ENCODE measurements at places on chromosomes 2 and 18.

GRCh38 chr2:99485824-99486223 lies 4.0 kb downstream of the REV1 start:
- no peak for DNase-seq

- DNase-seq, result no peak
Observed at GRCh38 chr2:24837996-24838513, 44.8 kb downstream of the CENPO start.

DNA sequence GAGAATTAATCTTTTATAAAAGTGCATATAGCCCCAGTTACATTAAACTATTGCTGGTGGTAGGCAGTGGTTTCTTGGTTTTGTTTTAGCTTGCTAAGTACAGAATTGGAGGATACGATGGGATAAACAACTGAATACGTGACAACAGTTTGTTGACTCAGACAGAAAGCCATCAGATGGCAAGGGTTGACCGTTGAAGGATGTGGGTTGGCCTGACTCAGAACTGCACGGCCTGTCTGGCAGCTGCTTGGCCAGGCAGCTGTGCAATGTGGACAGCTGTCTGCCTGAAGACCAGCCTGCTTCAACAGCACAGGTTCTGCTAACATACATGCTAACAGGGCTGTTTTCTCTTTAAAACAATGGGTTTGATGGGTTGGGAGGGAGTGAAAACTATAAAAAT lies 46.6 kb downstream of the PRKRA start:
- no peak for DNase-seq

DNA sequence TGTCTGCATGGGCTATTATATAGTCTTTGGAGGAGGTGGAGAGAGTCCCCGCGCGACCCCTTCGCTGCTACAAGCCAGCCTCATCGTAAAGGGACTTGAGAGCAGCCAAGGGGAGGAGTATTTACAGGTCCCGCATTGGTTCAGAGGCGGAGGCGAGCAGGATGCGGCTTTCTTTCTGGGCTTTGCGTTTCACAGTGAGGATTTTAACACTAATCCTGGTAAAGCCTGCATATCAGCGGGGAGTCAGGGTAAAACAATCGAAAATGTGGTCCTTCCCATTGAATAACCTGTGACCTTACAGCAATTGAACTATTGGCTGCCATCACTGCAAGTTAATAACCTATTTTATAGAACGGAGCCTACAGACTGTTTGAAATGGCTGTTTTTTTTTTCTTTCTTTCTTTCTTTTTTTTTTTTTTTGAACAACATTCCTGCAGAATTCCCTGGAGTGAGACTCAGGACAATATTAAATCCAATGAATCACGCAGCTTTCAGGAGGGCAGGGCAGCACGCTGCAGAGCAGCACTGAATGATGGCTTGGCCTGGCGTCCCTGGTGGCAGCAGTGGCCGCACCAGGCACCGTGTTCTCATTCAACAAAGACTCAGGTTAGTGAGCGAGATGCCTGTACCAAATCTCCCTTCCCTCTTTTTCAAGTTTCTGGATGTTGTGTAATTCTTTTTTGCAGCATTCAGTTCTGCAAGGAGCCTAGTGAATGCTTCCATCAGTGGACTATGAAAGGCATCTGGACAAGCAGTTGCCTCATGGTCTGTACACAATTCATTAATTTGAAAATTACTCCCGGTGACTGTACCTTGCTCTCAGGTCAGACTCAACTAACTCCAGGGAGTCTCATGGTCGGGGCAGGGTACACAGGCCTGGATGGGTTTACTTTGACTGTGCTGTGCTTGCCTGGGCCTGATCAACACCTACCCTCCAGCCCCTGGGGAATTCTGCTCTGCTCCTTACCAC lies 19.8 kb downstream of the SMIM21 start:
- no peak for DNase-seq

DNA sequence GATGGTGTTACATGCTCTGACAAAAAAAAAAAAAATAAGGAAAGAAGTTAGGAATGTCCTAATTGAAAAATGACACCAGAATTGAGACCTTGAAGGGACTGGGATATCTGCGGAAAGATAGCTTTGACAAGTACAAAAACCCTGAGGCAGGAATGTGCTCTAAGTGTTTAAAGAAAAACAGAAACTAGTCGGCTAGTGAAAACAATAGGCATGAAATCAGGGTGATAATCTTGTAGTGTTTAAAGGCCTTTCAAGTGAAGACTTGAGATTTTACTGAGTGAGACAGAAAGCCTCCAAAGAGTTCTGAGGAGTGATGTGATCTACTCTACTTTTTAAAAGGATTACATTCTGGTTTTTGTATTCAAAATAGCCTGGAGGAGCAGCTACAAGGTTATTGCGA lies 107.4 kb downstream of the COBLL1 start:
- no peak for DNase-seq

GRCh38 chr2:132623096-132623839 lies 46.7 kb downstream of the LYPD1 start:
- DNase-seq, result no peak

DNA sequence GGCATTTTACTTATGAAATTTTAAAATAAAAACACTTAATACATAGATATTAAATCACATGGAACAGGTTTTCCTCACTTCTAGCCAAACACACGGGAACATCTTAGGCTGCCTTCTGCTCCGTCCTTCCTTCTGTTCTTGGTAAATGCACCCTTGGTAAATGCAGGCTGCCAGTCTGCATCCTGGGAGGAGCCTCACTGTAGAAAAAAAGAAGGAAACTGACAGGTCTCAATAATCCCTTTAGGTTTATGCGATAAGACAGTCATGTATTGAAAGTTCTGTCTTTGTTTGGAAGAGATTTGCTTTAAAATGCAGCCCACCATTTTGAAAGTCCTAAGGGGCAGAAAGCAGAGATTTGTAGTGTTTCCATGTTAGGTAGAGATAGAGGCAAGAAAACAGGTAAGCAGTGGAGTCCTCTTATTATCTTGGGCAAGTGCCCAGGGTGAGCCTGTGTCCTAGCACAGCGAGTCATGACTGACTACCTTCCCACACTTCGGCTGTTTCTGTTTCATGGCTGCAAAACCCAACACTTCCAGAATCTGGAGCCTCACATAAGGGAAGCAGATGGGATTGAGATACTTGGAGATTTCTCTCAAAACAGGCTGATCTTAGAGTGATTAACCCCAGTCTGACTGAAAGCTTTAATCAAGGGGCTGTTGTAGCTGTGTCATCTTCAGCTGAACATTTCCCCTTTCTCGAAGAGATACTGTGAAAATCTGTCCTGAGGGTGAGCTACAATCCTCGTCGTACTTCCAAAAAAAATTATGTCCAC lies 131.4 kb upstream of the MAP3K20 start:
- DNase-seq, result peak; percentile 28

DNA sequence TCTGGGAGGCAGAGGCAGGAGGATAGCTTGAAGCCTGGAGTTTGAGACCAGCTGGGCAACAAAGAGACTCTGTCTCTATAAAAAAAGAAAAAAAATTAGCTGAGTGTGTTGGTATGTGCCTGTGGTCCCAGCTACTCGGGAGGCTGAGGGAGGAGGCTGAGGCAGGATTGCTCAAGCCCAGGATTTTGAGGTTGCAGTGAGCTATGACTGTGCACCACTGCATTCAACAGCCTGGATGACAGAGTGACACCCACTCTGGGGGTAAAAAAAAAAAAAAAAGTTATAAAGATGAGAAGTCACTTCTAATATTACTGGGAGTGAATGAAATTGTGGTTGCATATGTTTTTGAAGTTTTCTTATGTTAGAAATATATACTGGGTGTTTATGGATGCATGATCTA lies 71.6 kb downstream of the C2orf74 start:
- no peak for DNase-seq

GRCh38 chr2:43082111-43082894 lies 144.1 kb downstream of the ZFP36L2 start:
- DNase-seq, result no peak

DNA sequence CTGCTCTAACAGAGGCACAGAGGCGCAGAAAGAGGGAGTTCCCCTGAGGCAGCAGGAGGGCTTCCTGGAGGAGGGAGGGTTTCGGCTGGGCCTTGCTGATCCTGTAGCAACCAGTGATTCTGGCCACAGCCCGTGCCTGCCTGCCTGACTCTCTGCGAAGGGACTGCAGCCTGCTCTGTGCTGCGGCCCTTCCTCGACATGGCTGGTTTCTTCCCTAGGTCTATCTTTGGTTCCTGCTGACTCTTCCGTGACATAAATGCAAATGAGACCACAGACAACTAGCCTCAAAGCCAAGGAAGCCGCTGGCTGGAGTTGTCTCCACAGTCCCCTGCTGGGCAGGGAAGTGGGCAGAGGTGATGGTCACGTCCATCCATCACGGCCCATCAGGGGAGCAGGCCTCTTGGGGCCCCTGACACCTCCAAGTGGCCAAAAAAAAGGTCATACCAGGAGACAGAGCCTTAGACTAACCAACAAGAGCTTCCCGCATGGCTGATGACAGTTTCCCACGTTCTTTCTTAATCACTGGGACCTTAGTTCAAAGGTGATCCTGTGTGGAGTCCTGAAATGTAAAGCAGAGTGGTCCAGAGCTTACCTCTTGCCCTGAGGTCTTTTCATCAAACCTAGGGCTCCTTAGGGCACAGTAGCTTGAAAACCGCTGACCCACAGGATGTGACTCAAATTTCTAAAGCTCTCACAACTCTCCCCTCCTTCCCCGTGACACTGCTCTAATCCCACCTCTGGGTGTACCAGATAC lies 55.3 kb downstream of the HS1BP3 start:
- no peak for DNase-seq

- peak; percentile 59 for DNase-seq
Observed at GRCh38 chr2:217886720-217887309, 116.0 kb downstream of the TNS1 start.

DNA sequence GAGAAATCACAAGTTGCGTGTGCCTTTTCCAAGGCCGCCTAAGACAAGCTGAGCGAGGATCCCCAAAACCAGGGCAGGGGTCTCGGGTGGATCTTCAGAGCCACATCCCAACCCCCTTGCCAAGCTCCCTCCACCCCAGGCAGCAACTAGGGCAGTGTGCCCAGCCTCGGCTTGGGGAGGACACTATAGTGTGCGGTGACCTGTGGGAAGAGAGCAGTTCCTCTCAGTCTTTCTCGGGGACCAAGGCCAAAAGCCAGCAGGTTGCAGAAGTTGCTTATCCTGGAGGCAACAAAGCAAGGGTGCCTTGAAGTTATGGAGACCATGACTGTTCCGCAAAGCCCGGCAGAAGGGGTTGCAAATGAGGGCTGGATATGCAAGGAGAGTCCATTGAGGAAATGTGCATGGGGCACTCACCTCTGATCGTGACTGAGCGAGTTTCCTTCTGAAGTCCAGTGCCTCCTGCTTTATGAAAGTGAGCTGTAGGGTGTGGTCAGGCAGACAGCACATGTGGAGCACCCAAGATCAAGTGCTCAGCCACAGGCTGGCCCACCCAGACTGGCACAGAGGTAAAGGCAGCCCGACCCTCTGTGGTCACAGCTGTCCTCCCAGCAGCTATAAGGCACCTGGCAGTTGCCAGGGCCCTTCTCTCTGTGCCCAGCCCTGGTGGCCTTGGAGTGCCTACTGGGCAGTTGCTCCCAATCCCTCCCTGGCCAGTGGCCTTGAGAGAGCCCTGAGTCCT lies 260.5 kb downstream of the ATAD2B start:
- DNase-seq, result no peak

GRCh38 chr2:19673213-19673791 lies 228.5 kb downstream of the TTC32 start:
- no peak for DNase-seq

- DNase-seq, result no peak
Observed at GRCh38 chr2:28342081-28342967, 50.3 kb upstream of the FOSL2 start.

DNA sequence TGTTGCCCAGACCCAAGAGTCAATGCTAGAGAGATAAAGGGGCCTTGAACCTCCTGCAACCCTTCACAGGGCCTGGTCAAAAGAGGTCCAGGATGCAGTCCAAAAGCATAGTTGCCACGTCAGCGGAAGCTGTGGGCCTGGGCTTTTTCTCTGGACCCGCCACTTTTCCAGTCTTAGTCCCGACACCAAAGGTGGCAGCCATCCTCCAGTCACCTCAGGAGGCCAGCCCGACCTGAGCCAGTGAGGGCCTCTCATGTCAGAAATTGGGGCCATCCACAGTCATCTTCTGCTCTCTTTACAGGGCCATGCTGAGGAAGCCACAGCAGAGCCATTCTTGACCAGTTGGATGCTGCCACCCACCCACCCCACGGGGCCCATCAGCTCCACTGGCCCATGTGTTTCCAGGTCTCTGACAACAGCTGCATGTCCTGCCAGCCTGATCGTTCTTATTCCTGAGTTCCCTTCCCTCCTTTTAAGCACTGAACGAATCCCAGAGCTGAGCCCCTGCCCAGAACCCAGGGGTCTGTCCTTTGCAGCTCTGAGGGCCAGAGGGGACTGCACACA lies 34.1 kb upstream of the KLHL29 start:
- no peak for DNase-seq

DNA sequence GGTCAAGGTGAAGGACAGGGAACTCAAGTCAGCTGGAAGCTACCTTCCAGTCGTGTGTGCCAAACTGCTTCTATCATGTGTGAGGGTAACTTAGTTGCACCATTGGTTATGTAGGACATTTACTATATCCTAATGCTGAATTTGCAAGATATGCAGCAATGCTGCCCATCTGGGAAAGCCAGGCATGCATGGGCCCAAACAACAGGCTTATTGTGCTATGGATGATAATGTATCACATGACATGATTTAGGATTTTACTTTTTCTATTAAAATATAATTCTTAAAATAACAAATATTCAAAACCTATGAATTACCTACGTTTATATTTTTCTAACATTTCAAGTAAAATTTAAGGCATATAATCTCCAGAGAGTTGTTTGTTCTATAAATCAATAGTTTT lies 35.9 kb downstream of the B4GALT6 start:
- DNase-seq, result no peak

DNA sequence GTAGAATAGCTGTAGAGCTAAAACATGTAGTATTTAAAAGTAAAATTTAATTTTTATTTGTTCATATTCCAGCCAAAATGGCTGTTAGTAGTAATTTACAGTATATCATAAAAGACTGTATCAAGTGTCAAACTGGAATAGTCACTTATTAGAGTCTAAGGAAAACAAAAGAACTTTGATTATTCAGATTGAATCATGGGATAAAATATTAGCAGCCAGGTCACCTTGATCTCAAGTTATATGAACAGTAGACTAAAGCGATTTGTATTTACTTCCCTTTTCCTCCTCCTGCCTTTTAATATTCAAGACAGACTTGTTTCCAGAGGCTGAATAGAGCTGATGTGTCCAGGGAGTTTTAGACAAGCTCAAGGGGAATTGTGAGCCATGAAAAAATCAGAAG lies 54.4 kb downstream of the PMAIP1 start:
- no peak for DNase-seq

DNA sequence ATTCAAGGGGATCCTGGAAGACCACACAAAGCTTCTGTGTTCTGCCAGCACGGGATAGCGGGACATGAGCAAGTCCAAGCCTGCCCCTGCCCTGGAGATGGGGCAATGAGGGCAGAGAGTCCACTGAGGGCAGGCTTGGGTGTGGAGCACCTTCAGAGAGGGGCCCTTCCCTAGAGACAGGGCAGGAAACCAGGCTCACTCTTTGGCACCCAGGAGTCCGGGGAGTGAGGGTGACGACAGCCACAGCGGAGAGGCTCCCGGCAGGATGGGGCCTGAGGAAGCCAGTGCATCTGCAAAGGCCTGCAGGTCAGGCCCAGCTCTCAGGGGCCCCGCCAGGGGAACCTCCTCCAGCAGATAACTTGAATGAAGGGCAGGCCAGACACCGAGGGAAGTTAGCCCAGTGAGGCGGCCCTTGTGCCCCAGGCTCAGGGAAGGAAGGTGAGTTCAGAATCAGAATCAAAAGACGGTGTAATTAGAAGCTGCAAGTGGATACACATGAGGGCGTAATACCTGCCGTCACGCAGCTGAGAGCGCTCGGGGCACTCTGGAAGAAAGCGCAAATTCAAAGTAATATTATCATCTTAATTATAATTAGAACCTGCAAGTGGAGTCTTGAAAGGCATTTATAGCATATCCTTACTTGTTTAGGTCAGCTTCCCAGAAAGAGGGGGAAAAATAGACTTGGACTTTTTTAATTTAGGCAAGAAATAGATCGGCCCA lies 142.6 kb upstream of the LGALSL start:
- DNase-seq, result no peak
